CD4-positive, alpha-beta T cell treated with Interleukin-15 for 4 hours (primary cell): ENCODE measurements at places on chromosomes 13 and 19.

DNA sequence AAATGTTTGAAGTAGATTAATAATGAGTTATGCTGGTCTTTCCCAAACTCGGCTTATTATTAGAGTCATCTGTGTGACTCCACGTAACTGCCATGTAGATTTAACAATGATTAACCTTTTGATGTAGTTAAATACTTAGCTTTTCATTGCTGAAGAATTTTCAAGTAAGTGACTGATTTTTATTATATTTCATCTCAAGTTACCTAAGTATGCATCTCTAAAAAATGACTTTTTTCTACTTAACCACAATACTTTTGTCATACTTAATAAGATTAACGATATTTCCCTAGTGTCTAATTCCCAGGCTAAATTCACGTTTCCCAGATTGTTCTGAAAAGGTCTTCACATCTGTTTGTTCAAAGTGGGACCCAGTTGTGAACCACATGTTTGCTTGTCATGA is 17.8 kb downstream of the BIVM start:
- no peak for DNase-seq

- peak; percentile 60 for DNase-seq
Observed at GRCh38 chr19:8615813-8616596, 5.5 kb upstream of the ADAMTS10 start.

DNA sequence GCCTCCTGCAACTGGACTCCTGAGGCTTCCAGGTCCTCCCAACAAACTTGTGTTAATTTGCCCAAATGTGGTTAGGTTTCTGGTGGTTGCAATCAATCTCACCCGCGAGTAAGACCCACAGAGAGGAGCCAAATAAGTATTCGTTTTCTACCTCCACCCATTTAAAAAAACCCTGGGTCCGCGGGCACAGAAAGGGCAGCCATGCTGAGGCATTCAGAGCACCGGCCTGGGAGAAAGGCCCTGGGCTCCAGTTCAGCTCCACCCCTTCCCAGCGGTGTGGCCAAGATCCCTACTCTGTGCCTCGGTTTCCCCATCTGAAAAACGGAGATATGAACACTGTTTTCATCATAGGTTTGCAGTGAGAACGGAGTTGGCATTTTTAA is 56.9 kb downstream of the PEPD start:
- DNase-seq: no peak

DNA sequence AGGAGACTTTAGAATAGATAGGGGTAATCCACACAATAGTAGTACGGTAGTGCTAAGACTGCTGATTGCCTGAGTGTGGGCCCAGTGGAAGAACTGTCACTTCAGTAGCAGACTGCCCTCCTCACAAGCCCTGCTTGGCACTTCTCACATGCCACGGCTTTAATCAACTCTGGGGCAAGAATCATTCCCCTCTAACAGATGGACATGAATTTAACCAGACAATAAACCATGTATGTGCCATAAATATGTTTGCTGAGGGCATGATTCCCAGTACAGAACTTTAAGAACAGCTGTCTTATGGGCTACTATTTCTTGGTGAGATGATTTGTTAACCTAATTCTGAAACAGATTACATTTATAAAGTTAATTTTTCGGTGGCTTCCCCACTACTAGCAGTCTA is 22.0 kb downstream of the DPY19L3 start:
- DNase-seq: no peak
